ENCODE measurements at places on chromosomes 3 and 15.
A peak's percentile ranks its signal among the peaks of the same experiment; 100 is the strongest.

- no peak for DNase-seq
Observed at GRCh38 chr3:188396251-188396650, 242.3 kb downstream of the LPP start.

DNA sequence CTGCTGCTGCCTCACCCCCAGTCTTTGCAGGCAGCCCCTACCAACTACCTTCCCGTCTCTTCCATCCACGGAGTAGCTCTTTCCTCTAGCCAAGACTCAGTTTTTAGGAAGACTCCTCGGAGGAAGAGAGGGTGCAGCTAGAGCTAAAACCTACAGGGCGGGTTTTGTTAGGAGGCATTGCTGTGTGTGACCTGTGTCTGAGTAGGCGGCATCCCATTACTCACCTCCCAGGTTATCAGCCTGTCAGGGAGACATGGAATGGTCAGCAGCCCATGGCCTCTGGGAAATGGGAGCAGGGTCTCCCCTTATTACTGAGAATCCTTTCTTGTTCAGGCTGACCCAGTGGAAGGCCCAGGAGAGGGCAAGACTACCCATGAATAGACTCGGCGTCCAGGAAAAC is 43.8 kb upstream of the FGD5 start:
- DNase-seq, result no peak

GRCh38 chr3:93981649-93982048 is 1.7 kb downstream of the ARL13B start:
- DNase-seq, result no peak

- no peak for DNase-seq
Observed at GRCh38 chr15:63089260-63090043, 32.2 kb upstream of the LACTB start.

- DNase-seq, result no peak
Observed at GRCh38 chr15:27679731-27680471, 419.2 kb downstream of the OCA2 start.

DNA sequence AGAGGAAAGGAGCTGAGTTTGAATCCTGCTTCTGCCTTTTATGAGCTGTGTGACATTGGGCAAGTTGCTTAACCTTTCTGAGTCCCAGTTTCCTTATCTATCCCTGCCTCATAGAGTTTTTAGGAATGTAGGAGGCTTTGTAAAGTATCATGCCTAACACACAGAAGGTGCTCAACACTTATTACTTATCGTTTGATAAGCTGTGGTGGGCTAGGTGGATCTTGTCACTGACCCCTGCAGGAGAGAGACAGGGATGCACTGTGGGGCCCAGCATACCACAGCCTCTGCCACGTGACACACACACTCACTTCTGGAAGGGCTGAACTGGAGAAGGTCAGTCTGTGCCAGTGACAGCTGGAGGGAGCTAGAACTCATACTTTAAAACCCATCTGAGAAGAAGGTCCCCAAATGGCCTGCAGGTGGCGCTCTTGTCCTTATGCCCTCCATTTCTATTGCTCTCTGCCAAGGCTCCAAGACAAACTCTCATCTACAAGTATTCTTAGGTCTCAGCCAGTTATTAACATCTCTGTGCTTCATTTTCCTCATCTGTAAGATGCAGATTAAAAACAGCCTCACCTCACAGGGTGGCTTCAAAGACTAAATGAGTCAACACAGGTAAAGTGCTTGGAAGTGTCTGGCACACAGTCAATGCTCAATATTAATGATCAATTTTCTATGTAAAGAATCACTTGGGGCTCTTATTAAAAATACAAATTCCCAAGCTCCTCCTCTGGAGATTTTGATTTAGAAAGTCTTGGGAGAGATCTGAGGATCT is 57.5 kb upstream of the HACD2 start:
- DNase-seq, result peak; percentile 8

GRCh38 chr3:123451186-123451585 is 2.3 kb upstream of the ADCY5 start:
- no peak for DNase-seq

DNA sequence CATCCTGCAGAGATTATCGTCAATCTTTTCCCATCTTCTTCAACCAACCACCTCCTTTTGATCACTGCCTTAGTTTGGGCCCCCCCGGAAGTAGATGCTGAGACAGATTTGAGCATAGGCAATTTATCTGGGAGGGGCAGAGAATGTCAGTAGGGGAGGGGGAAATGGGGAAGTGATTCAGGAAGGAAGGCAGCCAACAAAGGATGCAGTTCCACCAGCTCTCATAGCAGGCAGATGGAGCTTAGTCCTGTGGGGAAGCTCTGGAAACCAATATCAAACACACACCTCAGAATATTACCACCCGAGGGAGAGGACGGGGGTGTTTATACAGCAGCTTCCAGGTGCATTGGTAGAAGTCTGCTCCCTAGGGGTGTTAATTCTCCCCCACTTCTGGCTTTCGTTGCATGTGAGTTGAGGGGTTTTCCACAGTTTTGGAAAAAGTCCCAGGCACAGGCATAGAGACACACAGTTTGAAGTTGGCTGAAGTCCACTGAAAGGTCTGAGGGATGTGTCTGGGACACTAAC is 91.5 kb upstream of the TNFAIP8L3 start:
- DNase-seq, result no peak

DNA sequence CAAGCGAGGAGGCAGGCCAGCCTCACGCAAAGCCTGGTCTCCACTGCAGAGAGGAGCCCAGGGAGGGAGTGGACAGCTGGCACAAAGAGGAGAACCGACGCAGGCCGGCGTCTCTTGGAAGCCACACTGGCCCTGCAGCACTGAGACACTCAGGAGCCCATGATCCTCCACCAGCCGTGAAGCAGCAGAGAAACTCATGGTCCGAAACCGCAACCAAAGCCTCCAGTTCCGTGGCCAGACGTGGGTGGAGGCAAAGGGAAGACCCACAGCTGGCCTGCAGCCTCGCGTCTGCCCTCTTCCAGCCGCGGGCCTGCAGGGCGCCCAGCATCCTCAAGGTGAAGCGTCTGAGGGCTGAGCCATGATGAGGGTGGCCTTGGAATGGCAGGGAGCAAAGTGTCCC is 62.2 kb upstream of the SEC61A1 start:
- no peak for DNase-seq

DNA sequence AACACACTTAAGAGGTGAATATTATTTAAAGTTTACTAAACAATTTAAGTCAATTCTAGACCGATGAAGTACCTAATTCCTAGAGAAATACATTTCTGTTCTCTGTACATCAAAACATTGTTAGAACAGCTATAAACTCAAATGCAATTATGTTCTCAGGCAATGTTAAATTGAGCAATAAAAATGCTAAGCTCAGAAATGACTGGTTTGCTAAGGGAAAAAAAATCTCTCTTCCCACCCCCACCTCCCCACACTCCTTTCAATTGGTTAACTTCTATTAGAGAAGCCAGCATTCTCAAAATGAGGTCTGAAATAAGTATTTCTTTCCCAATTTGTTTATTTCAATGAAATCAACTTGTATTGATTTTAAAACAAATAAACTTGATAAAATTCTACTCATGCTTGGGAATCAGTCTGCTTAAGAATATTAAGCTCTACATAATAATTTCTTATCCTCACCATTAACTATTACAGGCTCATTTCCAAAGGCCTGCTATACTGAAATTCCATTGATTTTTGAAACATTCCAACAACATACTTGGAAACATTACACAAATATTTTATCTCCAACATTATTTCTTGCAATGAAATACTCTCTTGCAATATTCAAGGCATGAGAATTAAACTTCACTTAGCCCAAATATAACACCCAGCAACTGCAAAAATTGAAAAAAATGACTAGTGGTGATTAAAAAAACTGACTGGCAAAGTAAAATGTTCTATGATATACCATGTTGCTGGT is 22.6 kb downstream of the TSPAN3 start:
- no peak for DNase-seq

DNA sequence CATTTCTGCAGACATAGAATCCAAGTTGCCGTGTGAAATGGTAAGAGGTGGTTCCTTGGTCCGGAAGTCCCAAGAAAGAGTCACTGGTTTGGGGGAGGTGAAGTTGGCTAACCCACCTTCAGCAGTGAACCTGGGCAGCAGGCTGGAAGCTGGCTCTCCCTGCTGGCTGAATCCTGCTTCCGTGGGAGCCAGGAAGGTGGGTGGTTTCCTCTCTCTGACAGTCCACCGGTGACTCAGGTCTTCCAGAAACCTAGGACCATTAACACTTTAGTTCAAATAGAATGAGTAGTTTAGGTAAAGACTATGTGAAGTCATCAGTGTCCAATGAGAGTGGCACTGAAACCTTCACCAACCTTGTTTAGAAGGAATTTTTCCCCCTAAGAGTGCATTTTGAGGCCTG is 87.4 kb upstream of the CACNA2D3 start:
- DNase-seq, result no peak

- DNase-seq, result no peak
Observed at GRCh38 chr3:106685745-106686144, 691.5 kb upstream of the CCDC54 start.

GRCh38 chr15:52112203-52112750 is 298 bp downstream of the BCL2L10 start:
- peak; percentile 23 for DNase-seq

GRCh38 chr15:95132774-95133173 is 901.4 kb downstream of the MCTP2 start:
- DNase-seq, result no peak

- DNase-seq, result no peak
Observed at GRCh38 chr3:139944256-139944910, 9.4 kb downstream of the CLSTN2 start.

- no peak for DNase-seq
Observed at GRCh38 chr3:129633751-129634481, 27.4 kb upstream of the PLXND1 start.

DNA sequence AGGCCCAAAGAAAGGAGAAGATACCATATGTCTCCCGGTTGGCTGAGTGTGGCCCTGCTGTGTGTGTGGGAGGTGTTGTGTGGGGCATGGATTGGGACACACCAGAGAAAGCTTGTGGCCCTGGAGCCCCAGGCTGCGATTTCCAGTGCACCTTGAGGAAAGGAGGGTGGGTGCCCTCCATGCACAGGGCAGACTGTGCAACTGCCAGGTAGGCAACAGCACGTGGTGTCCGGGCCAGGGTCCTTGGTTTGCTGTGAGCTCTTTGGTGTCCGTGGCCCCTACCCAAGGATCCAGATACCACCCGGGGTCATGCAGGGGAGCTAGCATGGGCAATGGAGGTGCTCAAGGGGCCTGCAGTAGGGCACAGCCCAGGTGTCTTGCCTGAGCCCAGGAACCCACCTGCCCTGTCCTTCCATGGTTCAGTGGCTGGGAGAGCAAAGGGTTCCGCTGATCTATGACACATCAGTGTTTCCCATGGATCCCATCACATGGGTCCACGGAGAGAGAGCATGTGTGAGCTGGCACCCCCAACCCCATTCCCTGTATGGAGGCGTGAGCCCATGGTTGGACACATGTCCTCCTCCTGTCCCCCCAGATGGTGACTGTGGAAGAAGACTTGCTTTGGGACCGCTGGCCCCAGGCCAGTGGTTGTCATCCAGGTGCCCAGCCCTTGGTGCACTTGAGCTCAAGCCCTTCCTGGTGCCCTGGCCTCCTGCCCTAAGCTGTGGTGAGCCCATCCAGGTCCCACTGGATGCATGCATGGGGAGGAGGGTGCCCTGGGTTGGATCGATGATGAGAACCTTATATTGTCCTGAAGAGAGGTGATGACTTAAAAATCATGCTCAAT is 223.4 kb downstream of the SNRPN start:
- DNase-seq, result no peak

- DNase-seq, result no peak
Observed at GRCh38 chr3:134095005-134095404, 65.3 kb upstream of the SLCO2A1 start.

DNA sequence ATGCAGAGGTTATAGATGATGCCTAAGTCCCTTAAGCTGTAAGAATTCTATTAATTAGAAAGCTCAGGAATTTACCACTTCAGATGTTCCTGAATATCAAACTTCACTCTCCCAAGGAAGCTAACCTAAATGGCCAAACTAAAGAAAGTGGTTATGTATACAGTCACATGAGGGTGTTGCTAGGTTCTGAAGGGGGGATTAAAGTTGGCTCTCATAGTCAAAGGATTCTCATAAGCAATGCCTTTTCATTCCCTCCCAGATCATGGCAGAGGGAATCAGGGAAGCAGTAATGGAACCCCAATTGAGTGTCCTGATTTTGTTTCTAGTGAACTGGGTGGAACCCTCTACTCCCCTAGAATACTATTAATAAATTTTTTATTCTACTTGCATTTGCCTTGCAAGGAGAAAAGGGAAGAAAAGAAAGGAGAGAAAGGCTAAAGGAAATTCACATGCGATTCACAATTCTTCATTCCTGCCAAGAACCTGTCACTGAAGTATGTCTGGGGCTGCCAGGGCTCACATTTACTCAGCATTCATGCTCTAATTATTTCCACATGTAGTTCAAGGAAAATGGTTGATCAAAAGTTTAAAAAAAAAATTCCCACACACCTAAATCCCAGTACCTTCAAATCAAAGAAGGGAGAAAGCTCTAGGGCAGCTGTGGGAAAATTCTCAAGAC is 25.1 kb downstream of the FSTL1 start:
- DNase-seq, result no peak

GRCh38 chr3:98501270-98501669 is 3.8 kb downstream of the OR5K2 start:
- no peak for DNase-seq

DNA sequence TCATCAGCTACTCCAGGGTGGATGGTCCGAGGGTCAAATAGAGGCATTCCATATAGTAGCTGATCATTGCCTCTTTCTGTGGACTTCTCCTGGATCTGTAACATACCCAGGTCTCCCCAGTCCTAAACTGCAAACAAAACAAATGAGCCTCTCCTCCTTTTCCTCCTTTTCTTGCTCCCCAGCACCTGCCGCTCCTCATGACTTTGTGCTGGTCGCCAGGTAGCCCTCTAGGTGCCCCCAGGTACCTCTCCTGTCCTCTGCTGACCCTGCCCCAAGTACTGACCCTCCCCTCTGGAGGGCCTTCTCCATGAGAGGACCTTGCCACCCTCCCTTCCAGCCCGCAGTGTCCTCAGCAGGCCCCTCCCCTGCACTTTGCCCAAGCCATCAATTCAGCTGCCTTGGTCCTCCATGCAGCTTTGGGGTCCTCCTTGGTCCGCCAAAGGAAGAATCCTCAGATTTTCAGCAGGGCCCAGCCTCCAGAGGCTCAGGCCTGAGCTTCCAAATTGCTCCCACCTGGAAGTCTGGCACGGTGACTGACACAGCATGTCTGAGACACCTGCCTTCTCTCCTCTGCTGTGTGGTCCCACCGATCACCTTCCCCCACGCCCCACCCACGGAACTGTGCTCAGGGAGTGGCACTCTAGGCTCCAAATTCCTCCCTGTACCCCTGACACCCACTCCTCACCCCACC is 111.0 kb downstream of the LRRK1 start:
- no peak for DNase-seq

DNA sequence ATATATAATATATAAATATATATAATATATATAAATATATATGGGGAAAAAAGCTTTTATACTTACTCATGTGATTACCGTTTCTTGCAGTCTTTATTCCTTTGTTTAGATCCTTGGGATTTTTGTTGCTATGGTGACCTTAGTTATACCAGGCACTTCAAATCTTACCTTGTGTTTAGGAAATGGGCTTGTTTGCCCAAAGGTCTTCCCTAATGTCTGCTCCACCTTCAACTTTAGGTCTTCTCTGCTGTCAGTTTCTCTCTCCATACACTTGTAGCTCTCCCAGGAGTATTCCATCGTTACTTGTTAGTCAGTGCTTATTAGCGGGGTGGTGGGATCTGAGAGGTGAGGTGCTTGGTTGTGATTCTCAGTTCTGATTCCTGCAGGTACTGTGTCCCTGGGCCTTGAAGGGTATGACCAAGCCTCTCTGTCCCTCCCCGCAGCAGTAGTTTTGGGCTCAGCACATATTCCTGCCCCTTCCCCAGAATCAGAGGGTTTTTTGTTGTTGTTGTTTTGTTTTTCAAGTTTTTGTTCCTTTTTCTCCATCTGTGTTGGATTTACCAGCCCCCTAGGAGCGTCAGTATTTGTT is 9.6 kb upstream of the LAMP3 start:
- DNase-seq, result no peak

- DNase-seq, result no peak
Observed at GRCh38 chr3:179526989-179527391, 35.7 kb upstream of the ACTL6A start.
